NCI-H69 (cell line): ENCODE measurements at places on chromosomes 7 and 10.

GRCh38 chr10:31774299-31774900 lies 154.2 kb downstream of the ARHGAP12 start:
- peak; percentile 57 for DNase-seq

- no peak for DNase-seq
Observed at GRCh38 chr10:70774810-70775678, 10.1 kb downstream of the TBATA start.

DNA sequence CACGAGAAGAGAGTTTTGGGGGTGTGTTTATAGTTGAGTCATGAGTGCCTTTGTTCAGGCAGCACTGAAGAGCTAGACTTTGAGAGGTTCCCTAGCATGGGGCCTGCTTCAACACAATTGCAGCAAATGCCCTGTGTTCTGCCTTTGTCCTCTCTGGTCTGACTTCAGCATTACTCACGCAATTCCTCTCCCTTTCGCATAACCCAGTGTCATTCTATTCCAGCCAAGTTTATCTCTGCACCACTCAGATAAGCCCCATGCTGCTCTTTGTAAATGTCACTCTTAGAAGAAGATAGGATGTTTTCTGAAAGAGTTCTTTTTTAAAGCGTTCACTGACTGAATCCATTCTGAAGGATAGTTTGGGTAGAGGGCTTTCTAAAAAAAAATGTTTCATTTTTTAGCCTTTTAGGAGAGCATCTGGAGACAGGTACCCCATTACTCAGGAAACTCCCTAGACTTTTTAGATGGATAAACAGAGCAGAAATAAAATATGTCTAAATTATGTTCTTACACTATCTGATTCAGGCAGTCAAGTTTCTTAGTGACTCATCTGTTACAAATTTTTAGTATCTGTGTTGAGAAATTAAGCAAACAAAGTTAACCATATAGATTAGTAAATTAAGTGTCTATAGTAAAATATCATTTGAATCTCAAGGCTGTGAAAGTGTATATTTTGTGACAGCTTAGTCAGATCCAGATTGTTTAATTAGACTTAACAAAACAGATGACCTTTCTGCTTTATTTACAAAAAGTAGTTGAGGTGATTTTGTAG lies 318.5 kb downstream of the GPR158 start:
- DNase-seq, result peak; percentile 84

DNA sequence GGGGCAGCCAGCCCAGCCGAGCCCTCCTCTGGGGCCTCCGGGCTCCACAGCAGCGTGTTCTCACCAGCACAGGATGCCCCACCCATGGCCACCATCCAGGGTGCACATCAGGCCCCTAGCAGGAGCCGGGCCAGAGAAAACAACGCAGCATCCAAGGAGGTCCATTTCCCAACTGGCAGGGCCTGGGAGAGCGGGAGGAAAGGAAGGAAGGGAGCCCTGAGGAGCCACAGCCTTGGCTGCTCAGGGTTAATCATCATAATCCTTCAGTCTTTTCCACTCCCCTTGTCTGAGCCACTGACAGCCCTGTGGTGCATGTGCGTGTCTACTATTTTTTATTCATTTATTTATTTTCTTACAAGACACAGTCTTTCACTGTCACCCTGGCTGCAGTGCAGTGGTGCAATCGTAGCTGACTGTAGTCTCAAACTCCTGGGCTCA lies 3.6 kb downstream of the PLAC9 start:
- DNase-seq, result no peak

DNA sequence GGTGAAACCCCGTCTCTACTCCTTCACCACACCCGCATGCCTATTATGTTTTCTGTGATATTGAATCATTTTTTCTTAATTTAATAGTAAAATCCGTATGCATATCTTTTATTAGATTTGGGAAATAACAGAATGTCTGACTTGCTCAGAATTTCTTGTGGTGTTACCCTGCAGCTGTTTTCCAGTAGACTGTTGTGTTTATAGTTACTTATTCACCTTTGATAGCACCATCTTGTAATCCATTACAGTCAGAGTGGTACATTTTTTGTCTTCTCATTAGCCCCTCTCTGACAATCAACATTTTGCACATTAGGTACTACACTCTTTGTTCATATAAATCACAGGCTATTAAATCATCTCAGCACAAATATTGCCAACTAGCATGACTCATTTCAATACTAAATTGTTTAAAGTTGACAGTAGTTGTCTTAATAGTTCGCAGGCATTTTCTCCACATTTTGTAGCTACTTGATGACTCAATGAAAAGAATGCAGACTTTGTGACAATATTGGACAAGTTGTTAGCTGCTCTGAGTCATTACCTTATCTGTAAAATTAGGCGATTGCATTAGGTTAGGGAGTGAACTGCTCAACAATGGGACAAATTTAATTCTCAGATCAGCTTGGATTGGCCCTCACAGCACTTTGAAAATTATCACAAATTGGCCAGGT lies 17.8 kb upstream of the SLC16A12 start:
- peak; percentile 18 for DNase-seq

GRCh38 chr10:121352231-121352855 lies 245.9 kb downstream of the FGFR2 start:
- DNase-seq, result no peak

DNA sequence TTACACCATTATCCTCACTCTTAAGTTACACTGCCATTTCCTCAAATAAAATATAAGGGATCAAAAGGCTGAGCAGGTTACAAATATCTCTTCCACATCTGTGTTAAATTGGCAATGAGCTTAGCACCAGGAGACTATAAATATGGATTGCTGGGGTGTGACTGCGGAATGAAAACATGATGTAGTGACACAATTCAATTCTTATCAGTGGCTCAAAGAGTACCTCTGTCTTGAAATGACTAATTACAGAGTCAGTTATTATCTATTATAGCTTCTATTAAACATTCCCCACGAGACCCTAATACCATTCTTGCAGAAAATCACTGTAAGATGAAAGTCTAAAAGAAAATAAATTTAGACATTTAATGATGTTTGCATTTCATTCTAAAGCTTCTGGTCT lies 67.1 kb downstream of the RELN start:
- peak; percentile 31 for DNase-seq

DNA sequence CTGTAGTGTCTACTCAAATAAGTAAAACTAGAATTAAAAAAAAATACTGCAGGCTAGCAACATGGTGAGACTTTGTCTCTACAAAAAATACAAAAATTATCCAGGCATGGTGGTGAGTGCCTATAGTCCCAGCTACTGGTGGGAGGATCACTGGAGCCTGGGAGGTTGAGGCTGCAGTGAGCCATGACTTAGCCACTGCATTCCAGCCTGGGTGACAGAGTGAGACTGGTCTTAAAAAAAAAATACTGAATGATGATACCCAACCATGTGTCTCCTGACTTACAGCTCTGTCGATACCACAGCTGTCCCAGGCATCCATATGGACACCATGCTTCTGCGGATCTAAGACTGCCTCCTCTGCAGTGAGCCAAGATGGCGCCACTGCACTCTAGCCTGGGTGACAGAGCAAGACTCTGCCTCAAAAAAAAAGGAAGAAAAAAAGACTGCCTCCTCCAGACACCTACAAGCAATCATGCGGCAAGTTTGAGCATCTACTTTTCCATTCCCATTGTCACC lies 7.9 kb upstream of the FRAT1 start:
- DNase-seq, result no peak

DNA sequence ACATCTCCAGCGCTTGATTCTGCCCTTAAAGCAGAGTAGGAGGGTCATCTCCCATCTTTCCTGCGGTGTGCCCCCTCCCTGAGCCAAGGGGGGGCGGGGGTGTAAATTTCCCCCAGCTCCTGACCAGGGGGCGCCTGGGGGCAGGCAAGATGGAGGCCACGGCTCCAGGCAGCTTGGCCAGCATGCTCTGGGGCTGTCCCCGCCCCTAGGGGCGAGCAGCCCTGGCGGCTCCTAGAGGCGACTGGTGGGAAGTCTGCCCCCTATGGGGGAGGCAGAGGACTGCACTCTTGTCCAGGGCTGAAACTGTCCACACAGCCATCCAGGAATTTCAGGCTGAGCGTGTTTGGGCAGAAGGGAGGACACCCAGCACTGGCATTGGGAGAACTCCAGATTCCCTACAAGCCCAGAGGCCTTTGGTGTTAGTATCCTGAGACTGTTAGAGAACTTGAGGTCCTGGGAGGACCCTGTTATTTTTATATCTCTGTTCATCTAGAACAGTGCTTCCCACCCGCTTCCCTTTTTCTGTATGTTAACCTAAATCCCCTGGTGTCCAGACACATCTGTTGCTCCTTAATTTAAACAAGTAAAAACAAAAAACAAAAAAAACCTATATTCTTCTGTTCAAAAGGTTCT lies 4.6 kb downstream of the STRA8 start:
- DNase-seq, result peak; percentile 70

GRCh38 chr7:52639126-52639525 lies 396.3 kb upstream of the POM121L12 start:
- DNase-seq, result no peak

- DNase-seq, result no peak
Observed at GRCh38 chr7:36957620-36958019, 233.3 kb upstream of the AOAH start.

DNA sequence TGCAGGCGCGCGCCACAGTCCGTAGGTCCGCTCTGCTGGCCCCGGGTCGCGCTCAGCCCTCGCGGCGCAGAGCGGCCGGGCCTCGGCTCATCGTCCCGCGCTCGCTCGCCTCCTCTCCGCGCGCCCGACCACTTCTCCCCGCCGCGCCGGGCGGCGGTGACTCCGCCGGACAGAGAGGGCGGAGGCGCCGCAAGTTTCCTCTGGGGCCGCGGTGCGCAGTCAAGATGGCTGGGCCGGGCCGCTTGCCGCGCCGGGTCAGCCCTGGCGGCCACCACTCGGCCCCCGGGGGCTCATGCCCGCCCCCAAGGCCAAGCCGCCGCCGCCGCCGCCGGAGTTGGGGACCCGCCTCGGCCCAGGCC lies 441 bp downstream of the FZD8 start:
- DNase-seq, result peak; percentile 54

- no peak for DNase-seq
Observed at GRCh38 chr10:27035163-27035562, 65.1 kb downstream of the ANKRD26 start.

DNA sequence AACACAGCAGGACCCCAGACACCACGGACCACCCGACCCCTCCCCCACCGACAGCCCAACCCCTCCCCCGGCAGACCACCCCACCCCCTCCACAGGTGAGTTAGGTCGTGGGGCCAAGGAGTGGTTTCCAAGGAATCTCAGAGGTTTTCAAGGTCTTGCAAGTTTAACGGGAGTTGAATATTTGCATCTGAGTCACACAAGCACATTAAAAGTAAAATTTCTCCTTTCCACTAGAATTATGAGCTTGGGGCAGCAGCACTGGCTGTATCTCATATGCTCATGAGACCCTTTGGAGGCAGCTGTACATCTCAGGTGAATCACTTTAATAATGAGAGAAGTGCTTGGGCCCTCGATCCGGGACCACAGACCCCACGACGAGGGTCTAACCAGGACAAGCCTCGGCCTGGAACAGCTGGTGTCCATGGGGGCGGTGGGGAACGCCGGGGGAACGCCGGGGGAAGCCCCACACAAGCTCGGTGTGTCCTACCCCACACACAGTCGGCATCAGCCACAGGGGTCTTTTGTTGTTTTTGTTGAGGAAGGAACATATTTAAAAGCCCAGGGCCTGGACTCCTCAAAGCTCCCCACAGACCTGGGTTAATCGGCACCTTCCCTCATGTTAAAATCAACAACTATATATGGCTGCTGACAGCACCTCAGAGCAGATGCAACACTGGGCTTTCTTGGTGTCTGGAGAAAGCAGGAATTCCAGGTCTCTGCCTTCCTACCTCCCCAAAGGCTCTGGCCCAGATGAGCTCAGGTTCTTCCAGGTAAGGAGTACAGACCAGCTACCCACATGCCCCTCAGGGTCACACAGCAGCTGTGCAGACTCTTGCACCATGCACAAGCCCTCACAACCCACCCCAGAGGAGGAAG lies 130.3 kb downstream of the DIP2C start:
- DNase-seq, result no peak

GRCh38 chr10:110556969-110557601 lies 10.4 kb upstream of the SMC3 start:
- peak; percentile 49 for DNase-seq

GRCh38 chr10:70690589-70690988 lies 18.3 kb downstream of the ADAMTS14 start:
- peak; percentile 44 for DNase-seq

DNA sequence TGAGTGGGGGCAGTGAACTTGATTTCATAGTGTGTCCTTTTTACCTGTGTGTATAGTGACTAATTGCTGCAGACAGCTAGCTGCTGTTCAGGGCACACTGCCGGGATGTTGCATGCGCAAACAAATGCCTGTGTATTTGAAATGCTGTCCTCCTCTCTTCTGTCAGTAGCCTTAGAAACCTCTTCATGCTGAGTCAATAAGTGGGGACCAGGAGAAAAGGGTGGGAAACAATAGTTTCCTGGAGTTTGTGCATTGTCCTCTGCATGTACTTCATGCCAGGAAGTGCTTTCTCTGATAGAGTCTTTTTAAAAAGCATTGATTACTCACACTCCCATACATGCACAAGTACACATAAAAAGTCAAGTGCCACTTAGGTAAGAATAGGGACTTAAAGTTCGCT lies 1183.7 kb upstream of the CELF2 start:
- no peak for DNase-seq

GRCh38 chr7:63114371-63114985 lies 884.2 kb upstream of the ZNF722 start:
- no peak for DNase-seq

DNA sequence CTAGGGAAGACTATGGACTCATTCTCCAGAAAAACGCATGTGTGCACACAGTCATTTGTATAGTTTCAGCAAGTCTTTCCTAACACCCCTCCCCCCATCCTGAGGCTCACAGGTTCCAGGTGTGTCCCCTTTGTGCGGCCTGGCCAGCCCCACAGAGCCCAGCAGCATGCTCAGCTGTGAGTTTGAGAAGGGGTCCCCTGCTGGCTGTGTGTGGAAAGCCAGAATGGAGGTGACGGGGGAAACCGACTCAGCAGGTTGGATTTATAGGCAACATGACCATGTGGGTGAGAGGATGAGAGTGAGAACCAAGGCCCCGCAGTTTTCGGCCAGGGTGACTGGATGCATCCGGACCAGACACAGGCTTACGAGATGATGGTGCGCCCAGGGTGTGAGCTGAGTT lies 9.9 kb downstream of the PTPRE start:
- no peak for DNase-seq
